ENCODE measurements at places on chromosomes 3 and 15.

DNA sequence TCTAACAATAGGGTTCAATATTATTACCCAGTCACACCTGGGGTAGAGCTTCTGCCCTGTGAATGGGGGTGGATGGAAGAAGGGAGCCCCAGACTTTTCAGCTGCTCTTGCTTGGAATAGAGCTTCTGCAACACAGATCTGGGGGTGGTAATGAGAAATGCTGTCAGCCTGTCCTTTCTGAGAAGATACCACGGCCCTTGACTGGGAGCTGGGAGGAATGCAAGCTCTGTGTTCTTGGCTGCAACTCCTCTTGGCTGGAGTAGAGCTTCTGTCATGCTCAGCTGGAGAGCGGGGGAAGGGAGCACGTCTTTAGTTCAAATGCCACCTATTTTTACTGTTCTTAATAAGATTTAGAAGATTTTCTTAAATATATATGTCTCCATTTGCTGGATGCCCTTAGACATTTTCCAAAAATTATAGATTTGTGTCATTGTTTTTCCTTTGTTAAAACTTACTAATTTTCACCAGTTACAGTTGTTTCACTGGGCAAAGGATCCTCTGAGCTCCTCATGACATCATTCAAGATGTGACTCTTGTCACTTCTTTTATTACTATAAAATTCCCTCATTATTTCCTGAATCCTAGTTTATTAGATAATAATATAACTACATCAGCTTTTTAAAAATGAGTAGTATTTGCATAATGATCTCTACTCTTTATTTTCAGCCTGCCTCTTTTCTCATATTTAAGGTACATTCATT, 180.0 kb upstream of the TGFBR2 start:
- no peak for DNase-seq

GRCh38 chr15:60889006-60889405, 340.1 kb downstream of the RORA start:
- no peak for DNase-seq

GRCh38 chr3:4587061-4587837, 94.1 kb downstream of the ITPR1 start:
- no peak for DNase-seq

- DNase-seq: no peak
These were observed 58.5 kb upstream of the KLF13 start for GRCh38 chr15:31268108-31268501.

DNA sequence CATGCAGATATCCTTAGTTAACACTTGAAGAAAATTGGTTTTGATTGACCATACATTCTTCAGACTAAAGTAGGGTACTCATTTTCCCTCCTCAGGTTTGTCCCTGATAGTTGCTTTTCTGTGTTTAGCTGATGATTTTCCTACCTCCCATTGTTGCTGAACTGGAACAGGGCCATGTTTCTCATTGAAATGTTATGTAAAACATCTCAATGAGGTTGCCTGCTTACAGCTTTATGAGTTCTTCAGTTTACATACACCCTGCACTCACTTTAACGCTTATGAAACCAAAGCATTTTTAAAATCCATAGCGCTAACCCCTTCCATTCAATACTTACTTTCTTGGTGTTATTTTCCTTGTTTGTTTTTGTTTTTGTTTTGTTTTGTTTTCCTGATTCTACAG, 61.9 kb downstream of the HMG20A start:
- DNase-seq: no peak

DNA sequence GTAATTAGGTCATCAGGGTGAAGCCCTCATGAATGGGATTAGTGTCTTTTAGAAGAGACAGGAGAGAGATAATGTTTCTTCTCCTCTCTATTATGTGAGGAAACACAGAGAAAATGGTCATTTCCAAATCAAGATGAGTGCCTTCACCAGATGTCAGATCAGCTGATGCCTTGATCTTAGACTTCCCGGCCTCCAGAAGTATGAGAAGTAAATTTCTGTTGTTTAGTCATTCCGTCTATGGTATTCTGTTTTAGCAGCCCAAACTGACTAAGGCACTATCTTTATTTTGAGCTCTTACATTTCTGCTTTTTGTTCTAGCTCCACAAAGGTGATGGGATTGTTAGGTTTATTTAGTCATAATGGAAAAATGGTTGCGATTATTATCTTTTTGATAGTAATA, 273.2 kb upstream of the GADL1 start:
- DNase-seq: no peak
